Frontal cortex (tissue), 4 donors: ENCODE measurements at places on chromosomes 5 and 9. TPM values are rescaled to one million over a fixed set of nuclear protein-coding genes. Genes with fewer than 3 reads are reported as not detected.

The TEX48 gene
- not detected for total RNA-seq

The RELL2 gene
- 7.3 TPM for total RNA-seq

The CDKN2A gene
- total RNA-seq = under 0.01 TPM

The ZNF483 gene
- total RNA-seq = 37.1 TPM

The FAM114A2 gene
- 21.2 TPM for total RNA-seq

The NIPSNAP3A gene
- total RNA-seq = 107 TPM

The PIP5K1B gene
- total RNA-seq = 2.9 TPM

The MELK gene
- total RNA-seq = 8.2 TPM

The ELOVL7 gene
- total RNA-seq = 4.1 TPM

The SMIM27 gene
- total RNA-seq = 3.3 TPM

The TXNDC8 gene
- total RNA-seq = not detected

The BRD9 gene
- total RNA-seq = 43.2 TPM
